Nephron progenitor cell (in vitro differentiated cells): ENCODE measurements at places on chromosomes 1 and 21.
A peak's percentile ranks its signal among the peaks of the same experiment; 100 is the strongest.

GRCh38 chr21:19510653-19511052, 1107.1 kb upstream of the TMPRSS15 start:
- no peak for DNase-seq

- no peak for DNase-seq
These were observed 71.0 kb downstream of the LEPR start for GRCh38 chr1:65491472-65491871.

DNA sequence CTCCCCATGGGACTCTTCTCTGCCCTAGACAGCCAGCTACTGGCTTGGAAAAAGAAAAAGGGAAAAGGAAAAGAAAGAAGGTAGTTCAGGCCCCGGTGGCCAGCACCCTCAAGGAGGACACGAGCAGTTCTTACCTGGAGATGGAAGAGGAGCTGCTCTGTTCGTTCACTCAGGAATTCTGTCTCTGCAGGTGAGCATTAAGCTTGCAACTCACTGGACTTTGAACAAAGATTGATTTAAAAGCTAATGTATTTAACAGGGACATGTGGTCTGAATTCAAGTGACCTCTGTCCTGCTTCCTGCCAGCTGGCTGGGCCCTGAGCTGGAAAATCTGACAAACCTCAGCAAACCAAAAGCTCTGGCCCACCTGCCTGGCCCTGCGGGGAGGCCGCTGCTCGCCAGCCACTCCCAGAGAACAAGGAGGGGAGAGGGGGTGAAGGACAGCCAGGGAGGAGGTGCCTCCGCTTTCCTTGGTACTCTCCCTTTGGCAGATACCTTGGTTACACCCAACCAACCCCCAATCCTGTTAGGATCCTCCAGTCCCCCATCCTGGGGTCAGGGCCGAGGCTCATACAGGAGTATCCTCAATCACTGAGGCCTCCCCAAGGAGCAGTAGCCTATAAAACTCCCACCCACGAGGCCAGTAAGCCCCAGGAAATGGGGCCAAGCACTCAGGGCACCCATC, at the start of gene PDZK1:
PDZK1 (minus strand) TSS at position 186 of the 685 bp plus-strand sequence. CDS start 19,347 bp downstream, outside the sequence.
- no peak for DNase-seq

GRCh38 chr1:164472841-164473240, 86.1 kb upstream of the PBX1 start:
- DNase-seq, result no peak

GRCh38 chr1:16174261-16174868, 18.5 kb upstream of the EPHA2 start:
- DNase-seq, result no peak

GRCh38 chr1:41633764-41634163, 149.3 kb upstream of the EDN2 start:
- no peak for DNase-seq

DNA sequence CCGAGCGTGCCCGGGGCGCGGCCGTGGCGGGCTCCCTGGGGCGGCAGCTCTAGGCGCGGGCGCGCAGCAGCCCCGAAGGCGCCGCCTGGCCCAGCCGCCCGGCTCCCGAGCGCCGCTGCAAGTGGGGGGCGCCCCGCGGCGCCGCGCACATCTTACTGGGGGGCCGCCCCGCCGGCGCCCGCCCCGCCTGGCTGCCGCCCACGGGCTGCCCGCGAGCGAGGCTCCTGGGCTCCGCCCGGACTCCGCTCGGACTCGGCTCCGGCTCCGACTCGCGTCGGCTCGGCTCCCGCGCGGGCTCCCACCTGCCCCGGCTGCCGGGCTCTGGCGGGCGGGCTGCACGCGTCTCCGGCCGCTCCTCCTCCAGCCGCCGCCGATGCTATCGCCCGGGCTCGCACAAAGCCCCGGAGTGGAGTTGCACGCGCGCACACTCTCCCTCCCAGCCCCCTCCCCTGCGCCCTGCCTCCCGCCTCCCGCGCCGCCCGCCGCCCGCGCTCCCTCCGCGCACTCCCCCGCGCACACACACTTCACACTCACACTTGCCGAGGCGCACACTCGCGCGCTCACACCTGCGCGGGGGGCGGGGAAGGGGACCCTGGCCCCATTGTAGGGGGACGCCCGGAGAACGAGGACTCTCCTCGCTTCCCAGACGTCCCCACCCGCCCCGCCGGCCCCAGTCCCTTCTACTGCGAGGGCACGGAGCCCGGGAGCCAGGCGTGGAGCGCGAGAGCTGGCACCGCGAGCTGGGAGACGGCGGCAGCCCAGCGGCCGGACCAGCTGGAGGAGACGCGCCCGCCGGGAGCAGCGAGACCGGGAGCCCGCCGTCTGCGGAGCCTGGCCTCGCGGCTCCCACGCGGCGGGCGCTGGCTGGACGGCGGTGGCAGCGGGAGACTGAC, at the start of gene GRIK3:
GRIK3 (minus strand) TSS at position 395 of the 893 bp plus-strand sequence. CDS start 407 bp downstream, outside the sequence.
- DNase-seq, result peak; percentile 62

DNA sequence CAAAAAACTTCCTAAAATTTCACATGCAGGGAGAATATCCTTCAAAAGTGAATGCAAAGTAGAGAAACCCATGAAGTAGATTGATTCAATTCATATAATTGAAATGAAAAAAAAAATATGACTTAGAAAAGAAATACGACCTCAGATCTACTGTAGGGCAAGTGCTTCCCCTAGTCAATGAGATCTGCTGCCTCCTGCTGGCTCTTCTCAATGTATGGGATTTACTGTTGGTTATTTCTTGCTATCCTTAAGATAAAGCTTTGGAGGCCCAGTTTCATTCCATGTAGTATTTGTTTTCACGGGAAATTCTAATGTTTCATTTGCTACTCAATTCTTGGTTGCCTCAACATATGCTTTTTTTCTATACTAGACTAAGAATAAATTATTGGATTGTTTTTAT, 46.2 kb downstream of the ZNF648 start:
- DNase-seq, result no peak

GRCh38 chr1:63864224-63864641, 90.4 kb downstream of the ROR1 start:
- DNase-seq, result no peak

DNA sequence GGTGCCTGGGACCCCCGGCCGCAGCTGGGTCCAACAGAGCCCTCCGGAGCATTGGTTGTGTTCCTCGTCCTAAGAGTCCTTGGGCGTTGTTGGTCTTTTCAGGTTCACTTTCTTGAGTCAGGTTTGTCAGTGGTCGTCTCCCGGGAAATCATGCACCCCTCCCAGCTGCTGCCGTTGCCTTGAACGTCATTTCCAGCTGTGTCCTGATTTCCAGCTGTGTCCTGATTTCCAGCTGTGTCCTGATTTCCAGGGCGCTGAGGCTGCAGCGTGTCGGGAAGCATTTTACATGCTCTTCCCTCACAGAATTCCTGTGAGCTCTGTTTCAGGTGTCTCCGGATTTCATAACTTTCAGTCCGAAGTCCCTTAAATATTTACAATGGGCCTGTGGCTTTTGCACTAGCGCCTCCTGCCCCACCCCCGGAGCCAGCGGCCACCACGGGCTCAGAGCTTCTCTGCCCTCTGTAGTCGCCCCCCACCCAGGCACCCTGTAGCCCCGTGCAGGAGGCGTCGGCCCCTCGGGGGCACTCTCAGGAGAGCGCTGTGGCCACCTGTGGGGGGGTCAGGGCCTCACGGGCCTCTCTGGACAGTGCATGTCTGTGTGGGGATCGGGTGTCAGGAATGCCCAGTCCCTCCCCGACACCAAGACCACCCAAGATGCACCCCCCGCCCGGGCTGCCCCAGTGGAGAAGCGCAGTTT, 66.7 kb downstream of the COL18A1 start:
- peak; percentile 57 for DNase-seq

- DNase-seq, result no peak
These were observed 2.1 kb upstream of the KNCN start for GRCh38 chr1:46553506-46553905.

GRCh38 chr21:28418726-28419514, 573.8 kb downstream of the LTN1 start:
- DNase-seq, result no peak

DNA sequence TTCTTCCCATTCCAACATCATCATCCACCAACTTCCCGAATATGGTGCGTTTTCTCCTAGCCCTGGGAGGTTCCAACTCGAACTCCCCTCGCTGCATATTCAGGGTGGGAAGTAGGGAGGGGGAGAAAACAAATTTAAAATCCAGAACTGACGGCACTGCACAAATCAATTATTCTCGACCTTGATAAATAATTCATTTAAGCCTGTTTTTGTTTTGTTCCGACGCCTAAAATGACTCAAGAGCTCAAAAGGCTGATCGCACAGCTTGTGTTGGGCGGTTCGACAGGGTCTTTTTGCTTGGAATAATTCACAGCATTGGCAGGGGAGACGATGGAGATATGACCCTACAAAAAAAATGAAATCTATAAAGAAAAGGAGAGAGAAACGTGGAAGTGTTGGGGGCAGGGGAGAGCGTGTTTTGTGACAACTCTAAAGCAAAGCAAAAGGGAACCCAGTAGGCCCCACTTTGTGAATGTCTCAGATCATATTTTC, 3.1 kb upstream of the BARHL2 start:
- DNase-seq, result no peak

DNA sequence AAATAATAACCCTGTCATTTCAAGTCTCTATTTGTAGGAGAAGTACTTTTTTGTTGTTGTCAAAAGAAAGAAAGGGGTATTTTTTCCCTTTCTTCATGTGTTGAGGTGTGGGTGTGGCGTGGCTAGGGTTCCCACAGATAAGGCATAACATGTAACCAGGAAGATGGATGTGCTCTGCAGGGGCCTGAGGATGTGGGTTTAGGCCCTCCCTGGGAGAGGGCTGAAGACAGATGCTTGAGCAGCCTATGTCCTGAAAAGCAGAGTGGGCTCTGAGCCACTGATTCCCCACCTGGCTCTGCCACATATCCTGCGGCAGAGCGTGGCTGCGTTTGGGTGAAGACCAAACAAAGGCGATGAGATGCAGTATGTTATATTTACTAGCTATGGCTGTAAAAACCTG, 13.9 kb upstream of the ADAR start:
- no peak for DNase-seq

DNA sequence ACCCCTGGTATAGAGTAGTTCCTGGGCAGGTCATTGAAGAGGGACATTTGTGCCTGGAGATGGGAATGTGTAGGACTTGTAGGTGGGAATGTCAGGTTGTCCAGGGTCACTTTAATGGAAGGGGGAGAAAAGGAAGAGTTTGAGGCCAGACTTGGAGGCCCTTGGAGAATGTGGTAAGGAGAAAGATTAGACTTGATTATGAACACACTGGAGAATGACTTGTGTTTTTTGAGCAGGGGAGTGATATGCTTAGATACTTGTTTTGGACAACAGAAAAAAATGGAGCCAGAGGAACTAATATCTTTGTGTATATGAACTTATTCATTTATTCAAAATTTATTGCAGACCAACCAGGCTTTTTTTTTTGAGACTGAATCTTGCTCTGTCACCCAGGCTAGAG, 17.9 kb downstream of the ELAPOR1 start:
- no peak for DNase-seq

GRCh38 chr1:80535466-80535865, 1265.3 kb upstream of the ADGRL2 start:
- DNase-seq, result no peak

DNA sequence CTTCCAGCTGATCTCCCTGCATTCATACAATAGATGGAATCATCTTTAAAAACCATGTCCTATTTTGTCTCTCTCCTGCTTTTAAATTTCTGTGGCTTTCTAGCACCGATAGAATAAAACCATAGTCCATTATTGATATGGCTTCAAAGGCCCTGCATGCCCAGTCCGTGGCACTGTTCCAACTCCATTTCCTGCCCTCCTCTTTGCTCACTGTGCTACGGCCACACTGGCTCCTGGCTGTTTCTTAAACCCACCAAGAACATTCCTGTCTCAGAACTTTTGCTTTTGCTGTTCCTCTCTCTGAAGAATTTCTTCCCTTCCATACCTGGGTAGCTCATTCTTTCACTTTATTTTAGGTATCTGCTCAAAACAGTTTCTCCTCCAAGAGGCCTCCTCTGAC, 7.2 kb downstream of the SLAMF1 start:
- DNase-seq, result no peak

DNA sequence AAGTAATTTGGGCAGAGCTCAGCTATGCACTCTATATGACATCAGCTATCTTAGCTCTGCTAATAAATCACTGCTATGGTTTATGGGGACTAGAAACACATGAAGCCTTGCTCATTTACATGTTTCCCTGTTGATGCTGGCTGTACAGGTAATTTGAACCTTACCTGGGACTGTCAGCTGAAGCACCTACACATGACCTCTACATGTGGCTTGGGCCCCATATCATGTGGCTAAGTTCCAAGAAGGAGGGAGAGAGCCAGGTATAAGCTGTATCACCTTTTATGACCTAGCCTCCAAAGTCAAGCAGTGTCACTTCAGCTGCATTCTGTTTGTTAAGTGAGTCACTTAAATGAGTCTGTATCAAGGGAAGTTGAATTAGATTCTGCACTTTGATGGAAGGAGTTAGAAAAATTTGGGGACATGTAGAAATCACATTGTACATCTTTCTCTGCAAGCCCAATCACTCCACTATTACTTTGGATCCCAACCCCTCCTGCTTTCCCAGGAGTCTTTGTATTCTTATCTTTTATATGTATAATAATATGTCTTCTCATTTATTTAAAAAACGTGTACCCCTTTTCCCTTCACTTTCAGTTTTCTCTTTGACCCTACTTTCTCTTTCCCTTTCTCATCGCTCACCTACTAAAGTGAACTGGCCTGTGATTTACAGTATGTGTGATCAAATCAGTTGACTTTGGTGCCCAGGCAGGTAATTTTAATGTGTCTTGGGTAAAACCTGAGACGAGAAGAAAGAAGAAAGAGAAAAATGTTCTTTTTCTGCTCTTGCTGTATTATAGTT, 53.4 kb upstream of the PRKACB start:
- no peak for DNase-seq

DNA sequence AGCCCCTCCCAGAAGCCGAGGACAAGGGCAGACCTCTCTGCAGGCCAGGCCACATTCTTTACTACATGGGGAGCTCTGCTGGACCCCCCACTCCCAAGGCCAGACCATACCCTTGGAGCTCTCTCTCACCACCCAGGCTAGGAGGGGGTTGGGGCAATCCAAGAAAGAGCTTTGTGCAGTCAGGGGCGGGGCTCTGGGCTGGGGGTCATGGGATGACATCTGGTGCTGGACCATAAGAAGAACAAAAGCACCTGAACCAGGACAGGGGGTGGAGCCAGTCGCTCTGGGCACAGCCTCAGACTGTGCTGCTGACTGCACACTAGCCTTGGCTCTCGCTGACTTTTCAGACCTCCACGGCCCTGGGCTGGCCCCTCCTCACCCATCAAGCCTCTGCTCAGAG, 23.1 kb upstream of the AJAP1 start:
- DNase-seq, result no peak

DNA sequence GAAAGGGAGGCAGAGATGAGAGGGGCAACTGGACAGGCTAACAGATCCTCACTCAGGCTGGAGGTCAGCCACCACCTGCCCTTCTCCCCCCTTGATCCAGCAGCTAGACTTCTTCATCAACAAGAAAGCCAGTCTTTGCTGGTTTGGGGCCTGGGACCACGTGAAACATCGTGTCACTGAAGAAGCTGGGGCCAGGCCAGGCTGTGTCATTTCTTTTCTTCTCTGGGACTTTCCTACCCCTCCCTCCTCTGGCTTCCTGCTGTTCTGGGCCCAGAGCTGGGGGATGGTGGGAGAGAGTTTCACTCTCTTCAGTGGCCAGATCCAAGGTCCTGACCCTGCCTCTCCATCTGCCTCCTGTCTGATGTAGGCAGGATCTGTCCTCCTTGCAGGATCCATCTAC, 18.1 kb upstream of the SLC26A9 start:
- no peak for DNase-seq

- no peak for DNase-seq
These were observed 111.8 kb upstream of the JUN start for GRCh38 chr1:58895559-58896145.
